ENCODE measurements at places on chromosomes 16 and 17.

DNA sequence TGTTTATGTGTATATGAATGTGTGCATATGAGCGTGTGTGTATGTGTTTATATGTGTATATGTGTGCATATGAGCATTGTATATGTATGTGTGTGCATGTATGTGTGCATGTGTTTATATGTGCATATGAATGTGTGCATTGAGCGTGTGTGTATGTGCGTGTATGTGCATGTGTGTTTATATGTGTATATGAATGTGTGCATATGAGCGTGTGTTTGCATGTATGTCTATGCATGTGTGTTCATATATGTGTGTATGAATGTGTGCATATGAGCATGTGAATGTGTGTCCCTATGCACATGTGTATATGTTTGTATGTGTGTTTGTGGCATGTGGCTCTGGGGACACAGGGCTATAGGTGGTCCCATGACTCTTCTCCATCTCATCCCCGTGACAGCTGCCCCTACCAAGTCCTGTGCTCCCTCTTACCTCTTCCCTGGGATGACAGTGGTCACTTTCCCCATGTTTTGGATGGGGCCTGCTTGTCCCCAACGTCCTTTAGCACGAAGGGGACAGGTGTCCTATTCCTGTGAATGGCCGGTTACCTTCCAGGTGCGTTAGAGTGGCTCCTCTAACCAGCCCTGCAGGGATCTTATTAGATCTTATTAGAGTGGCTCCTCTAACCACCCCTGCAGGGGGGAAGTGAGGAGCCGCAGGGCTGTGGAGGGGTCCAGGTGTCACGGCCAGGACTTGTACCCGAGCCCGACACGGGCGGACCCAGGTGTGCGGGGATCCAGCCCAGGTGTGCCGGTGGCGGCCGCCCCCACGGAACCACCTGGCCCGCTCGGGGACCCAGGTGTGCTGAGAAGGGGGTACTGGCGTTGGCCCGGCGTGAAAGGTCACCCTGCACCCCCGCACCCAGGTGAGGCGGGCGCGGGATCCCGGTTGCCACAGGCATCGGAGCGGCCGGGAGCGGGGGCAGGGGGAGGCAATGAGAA is 105.6 kb downstream of the SEC14L1 start:
- DNase-seq: no peak

GRCh38 chr17:3643889-3644349 is 7.4 kb downstream of the CTNS start:
- no peak for DNase-seq

DNA sequence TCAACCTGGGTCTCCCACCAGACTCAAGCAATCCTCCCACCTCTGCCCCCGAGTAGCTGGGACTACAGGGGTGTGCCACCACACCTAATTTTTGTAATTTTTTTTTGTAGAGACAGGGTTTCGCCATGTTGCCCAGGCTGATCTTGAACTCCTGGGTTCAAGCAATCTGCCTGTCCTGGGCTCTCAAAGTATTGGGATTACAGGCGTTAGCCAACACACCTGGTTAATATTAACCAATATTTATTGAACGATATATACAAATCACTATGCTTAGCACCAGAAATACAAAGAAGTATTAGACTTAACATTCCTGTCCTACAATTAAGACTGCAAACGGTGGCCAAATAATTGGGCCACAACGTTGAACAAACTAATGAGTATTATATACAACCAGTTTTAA is 4.2 kb downstream of the MBTD1 start:
- no peak for DNase-seq

DNA sequence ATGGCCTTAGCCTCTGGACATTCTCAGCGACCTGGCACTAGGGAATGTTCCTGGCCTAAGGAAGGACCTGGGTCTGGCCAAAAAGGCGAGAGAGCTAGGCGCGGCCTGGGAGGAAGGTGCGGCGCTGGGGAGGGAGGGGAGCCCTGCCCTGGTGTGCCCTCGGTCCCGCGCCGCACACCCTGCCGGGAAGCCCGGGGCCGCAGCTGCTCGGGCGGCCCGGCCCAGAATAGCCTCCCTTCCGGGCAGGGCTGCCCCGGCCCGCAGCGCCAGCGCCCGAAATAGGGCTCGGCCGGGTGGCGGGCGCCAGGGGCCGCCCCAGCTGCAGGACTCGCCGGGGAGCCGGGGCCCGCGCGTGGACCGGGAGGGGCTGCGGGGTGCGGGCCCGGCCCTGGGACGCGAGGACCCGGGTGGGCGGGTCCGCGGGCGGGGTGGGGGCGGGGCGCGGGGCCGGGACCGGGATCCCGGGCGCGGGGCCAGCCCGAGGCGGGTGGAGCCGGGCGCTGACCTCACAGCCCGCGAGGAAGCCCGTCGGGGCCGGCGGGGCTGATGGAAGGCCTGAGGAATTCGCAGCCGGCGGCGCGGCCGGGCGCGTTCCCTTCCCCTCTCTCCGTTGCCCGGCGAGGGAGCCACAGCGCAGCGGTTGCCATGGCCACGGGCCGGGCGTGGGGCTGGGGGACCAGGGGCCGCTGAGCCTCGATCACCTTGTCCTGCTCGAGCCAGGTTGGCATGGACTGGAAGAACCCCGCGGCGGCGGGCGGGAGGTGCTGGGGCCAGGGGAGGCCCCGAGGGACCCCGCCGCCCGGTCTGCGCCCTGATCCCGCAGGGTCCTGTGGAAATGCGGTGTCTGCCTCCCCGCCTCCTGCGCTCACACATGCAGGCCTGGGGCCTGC is 18.1 kb downstream of the SOCS3 start:
- no peak for DNase-seq

DNA sequence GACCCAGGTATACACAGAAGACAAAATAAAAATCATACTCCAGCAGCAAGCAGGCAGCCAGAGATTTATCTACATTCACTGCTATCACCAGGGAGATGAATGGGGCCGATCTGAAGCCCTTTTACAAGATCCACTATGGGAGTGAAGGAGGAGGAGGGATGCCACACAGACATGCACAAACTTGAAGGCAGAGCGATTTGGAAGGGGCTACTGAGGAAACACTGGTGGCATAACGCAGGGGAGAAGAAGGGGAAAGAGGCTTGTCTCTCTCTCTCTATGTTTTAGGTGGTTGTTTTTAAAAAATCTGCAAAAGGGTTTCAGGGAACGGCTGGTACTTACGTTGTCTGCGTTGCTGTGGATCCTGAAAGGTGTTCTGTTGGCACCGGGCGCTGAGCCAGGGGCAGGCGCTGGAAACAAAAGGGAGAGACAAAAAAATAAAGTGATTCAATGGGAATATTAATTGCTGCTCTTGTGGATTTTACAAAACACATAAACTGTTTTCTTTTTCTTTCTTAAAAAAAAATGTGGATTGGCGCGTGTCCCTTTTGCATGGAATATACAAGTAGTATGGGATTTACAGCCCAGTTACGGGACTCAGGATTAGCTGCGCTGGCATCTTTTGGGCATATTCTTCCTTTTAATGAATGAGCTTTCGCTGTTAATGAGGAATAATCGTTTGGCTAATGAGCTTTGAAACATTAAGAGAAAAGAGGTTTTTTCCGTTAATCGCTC is 255.3 kb upstream of the PMFBP1 start:
- DNase-seq: no peak

- DNase-seq: no peak
These were observed 80.7 kb upstream of the CES5A start for GRCh38 chr16:55955845-55956244.

DNA sequence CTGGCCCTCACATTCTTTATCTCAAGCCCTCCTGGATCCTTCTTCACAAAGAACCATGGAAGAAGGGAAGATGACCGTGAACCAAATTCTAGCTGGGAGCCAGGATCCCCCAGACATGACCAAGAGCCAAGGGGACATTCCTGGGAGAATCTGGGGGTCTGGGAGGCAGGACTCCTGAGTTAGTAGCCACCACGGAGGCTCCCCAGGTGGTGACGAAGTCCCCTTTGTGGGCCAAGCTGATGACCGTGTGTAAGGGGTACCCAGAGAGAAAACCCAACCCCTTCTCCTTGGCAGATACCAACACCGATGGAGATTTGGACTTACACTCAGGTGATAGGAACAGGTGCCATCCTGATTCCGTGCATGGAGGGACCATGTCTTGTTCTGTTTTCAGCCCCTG is 6.8 kb upstream of the GFAP start:
- DNase-seq: no peak

- DNase-seq: no peak
These were observed 105.8 kb upstream of the PMFBP1 start for GRCh38 chr16:72277749-72278148.

All from cortex of kidney (tissue), 1 donor.